GM13976 (cell line): ENCODE measurements at places on chromosomes 6 and 20.
A peak's percentile ranks its signal among the peaks of the same experiment; 100 is the strongest.

DNA sequence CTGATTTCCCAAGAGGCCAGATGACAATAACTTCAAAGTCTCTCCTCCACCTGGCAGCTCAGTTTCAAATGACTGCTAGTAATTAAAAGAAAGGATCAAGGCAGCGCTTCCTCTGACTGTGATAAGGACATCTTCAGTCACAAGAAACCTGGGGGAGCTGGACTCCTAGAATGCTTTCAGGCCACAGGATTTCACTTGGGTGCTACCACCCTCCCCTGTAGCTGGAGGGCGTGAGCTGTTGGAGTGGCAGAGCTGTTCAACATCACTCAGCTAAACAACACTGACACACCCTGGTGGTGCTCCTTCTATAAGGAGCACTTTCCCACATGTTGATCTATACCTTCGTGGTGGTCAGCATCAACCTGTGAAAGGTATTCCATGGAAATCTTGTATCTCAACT, 2.2 kb upstream of the CNR1 start:
- DNase-seq: no peak

GRCh38 chr6:84882768-84883766, 118.7 kb upstream of the TBX18 start:
- DNase-seq: no peak

DNA sequence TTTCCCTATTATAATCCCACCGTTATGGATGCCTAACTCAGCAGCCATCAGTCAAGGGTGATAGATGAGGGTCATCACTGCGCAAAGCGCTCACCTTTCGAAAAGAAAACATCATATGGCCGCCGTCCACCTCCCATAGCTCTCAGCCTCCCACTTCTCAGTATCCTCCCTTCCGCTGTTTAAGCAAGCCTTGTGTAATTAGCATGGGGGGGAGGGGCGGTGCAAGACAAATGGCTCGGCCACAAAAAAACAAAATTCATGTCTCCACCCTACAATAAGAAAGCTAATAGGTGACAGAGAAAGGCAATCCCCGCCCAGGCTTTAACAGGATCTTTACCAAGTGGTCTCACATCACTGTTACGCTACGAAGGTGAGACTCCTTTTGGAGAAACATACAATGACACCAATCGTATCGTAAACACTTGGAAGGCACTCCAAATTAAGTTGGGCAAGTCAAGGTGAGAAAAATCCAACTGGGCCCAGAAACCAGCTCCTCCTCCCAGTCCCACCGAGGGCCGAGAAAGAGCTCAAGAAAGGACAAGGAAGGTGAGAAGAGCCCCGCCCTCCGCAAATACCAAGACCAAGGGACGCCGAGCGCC, 645 bp downstream of the DDX39B start:
- peak; percentile 60 for DNase-seq

DNA sequence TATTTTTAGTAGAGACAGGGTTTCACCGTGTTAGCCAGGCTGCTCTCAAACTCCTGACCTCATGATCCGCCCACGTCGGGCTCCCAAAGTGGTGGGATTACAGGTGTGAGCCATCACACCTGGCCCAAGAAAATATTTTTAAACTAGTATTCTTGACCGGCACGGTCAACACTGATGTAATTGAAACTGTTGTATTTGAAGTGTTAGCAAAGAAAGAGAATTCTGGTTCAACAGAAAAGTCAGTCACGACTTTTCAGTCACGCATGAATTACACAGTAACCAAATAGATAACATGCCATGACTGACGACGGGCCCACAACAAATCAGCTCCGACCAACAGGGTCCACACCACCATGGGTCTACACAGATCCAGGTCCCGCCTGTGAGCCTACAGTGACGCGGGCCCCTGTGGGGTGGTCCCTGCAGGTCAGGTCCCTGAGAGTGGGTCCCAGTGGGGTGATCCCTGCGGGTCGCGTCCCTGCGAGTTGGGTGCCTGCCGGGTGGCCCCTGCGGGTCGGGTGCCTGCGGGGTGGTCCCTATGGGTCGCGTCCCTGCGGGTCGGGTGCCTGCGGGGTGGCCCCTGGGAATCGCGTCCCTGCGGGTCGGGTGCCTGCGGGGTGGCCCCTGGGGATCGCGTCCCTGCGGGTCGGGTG, 1.0 kb downstream of the GMEB2 start:
- peak; percentile 62 for DNase-seq

DNA sequence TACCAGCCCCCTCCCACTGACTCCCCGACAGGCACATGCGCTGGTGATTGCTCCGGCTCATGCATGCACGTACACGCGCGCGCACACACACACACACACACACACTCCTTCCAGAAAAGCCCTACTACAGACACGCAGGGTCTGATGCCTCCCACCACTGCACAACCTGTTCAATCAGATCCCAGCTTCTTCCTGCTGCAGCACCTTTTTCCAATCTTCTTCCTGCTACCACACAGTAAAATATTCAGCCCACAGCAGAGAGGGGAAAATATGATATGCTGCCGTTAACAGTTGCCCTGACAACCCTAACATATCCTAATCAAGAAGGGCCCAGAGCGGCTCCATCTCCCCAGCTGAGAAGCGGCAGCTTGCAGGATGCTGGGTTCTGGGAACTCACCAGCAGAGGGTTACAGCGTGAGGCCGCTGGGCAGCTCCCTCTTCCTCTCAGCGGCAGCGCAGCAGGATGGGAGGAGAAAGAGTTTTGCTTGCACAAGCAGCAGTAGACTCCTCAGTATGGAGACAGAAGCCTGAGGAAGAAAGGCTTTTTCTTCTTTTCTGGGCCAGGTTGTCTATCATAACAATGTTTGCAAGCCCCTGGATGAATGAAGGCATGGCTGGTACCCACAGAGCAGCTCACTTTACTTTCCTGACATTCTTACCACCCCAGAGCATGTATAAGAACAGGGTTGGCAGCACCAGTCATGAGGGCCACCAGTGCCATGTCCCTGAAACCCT, 23.9 kb downstream of the MAP7 start:
- peak; percentile 35 for DNase-seq

- DNase-seq: no peak
These were observed 188.5 kb downstream of the ZNF217 start for GRCh38 chr20:53405139-53405538.

DNA sequence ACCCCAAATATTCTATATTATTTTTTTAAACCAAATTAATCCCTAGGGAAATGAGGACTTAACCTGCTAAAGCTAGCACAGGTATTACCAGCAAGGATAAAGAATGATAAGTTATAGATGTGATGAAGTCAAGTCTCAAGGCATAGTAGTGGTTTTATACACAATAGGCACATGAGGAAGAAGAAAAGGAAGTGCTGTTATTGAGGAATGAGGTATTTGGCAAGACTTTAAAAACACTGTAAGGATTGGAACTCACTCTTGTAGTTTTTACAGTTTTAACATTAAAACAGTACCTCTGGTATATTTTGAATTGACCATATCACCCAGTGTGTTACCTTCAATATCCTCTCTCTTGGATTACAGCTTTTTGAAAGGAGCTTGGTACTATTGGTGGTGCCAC, 54.6 kb downstream of the PHF3 start:
- DNase-seq: no peak

DNA sequence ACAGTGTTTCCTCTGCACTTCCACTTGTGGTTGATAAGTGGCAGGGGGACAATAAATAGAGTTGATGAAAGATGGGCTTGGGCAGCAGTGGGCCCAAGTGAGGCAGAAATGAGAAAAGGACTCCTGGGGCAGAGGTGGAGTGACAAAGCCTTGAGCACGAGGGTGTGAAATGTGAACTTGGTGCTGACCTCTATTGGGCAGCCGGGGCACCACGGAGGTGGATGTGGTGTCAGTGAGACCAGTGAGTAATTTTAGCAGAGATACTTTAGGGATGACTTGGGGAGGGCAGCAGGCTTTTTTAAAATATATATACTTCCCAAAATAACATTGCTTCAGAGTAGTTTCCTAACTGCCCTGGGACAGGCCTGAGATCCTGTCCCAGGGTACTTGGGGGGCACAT, 30.6 kb upstream of the MYLK2 start:
- DNase-seq: no peak
